Inflammatory macrophage treated with lipopolysaccharide for 4 hours (primary cell): ENCODE measurements at places on chromosomes 16 and 17.
A peak's percentile ranks its signal among the peaks of the same experiment; 100 is the strongest.

GRCh38 chr17:48577946-48578615 is at the start of gene HOXB4:
HOXB4 (minus strand) TSS chr17:48578350; CDS start chr17:48578319, 31 bp downstream.
- DNase-seq, result peak; percentile 63

DNA sequence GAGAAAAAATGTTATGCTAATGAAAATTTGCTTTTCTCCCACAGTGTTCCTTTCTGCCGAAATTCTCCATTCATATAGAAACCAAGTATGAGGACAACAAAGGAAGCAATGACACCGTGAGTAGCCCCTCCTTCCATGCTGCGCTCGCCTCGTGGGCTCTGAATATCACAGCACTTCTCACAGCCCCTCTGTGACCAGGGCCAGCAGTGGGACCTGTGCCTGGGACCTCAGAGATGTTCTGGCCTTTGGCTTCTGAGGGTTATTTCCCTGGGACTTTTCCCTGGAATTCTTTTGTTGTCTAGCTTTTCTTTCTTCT is 139.6 kb upstream of the NOL11 start:
- no peak for DNase-seq

GRCh38 chr17:78475211-78475610 is 96.8 kb downstream of the PGS1 start:
- no peak for DNase-seq

DNA sequence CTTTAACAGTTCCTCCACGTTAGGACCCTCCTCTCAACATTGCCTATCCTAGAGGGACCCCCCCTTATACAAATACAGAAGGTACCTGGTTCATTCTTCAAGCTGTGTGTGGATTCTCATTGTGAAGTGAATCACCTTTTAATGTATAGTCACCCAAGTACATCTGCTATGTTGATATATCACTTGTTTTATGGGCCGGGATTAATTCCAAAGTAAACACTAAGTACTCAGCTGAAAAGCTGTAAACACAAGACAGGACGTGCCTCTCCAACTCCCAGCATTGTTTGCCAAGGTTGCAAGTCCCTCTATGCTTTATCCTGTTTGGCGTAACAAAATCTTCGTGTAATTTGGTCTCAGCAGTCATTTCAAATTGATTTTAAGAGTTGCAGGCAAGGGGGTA is 123.6 kb downstream of the RBFOX1 start:
- DNase-seq, result no peak

GRCh38 chr16:69909760-69910159 is 41.4 kb upstream of the CLEC18A start:
- DNase-seq, result no peak

DNA sequence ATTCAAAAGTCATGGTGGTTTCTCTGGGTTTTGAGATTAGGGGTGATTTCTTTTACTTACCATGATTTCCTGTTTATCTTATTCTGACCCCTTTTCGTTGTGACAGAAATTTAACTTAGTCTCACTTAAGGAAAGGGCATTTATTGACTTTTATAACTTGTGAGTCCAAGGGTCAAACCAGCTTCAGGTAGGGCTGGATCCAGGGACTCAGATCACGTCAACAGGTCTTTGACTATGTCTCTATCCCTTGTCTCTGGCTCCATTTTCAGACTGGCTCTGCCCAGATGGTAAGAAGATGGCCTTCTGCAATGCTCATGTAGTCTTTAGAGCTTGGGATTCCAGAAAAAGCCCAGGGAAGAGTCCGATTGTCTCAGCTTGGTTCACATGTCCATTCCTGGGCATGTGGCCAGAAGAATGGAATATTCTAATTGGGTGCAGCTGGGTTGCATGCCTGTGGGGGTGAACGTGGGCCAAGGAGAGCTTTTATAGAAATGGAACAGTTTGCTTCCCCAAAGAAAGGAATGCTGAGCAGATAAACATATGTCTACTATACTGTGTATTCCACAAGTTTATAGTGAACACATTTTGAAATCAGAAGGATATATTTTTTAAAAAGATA is 13.4 kb downstream of the USP43 start:
- DNase-seq, result no peak

GRCh38 chr17:10117581-10118001 is 80.8 kb downstream of the GAS7 start:
- peak; percentile 44 for DNase-seq

GRCh38 chr17:78925662-78926555 is 722 bp upstream of the TIMP2 start:
- DNase-seq, result peak; percentile 86

DNA sequence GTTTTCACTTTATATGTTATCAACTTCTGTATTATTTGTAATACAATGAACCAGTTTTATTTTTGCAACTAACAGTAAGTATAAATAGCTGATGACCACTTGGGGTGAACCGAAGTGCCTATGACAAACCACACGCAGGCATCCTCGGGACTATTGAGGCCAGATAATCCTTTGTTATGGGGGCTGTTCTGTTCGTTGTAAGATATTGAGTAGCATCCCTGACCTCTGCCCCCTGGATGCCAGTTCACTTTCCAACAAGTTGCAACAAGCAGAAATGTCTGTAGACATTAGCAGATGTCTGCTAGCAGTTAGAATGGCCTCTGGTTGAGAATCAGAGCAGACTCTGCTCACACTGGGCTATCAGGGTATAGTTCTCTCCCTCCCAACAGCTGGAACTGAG is 277.0 kb downstream of the WWOX start:
- DNase-seq, result no peak

- DNase-seq, result no peak
Observed at GRCh38 chr16:64406770-64407181, 715.1 kb downstream of the CDH11 start.

DNA sequence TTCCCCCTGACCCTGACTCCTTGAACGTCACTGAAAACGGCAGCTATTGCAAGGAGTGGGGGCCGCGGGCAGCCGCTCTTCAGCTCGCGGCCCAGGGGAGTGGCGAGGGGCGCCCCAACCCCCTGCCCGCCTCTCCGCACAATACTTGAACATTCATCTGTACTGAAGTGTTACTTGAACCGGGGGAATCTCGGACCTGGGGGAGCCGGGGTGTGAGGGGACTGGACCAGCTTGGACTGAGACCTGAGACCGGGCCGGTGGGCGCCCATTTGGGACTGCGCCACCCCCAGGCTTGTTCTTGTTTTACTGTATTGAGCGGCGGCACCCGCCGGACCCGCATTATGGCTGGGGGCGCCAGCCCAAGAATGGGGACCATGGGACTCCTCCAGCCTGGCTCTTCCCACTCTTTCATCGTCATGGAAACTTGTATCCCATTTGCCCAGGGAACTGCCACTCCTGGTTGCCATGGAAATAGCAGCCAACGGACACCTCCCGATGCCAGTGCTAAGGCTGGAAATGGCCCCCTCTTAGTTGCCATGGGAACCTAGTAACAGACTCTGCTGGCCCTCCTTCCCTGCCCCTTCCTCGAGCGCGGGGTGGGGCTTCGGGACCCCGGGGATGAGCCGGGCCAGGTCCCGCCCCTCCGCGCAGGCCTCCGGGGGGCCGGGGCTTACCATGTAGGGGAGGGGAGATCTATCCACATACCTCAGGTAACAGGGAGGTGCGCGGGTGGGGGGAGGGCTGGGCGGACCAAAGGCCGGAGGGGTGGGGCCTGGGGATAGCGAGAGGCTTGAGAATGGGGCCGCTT is 805 bp upstream of the ORAI3 start:
- DNase-seq, result peak; percentile 63

DNA sequence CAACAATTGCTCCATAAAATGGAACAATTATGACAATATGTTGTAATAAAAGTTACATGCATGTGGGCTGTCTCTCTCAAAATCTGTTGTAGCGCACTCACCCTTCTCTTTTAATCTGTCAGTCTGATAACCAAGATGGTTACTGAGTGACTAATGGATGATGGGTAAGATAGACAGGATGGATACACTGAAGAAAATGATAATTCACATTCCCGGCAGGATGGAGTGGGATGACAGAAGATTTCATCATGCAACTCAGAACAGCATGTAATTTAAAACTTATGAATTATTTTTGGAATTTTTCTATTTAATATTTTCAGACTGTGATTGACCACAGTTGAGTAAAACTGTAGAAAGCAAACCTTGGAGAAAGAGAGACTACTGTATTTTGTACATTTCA is 30.5 kb downstream of the CDH13 start:
- no peak for DNase-seq

GRCh38 chr16:54965464-54965863 is 34.8 kb downstream of the IRX5 start:
- no peak for DNase-seq

- DNase-seq, result no peak
Observed at GRCh38 chr16:61324044-61324443, 712.2 kb downstream of the CDH8 start.

DNA sequence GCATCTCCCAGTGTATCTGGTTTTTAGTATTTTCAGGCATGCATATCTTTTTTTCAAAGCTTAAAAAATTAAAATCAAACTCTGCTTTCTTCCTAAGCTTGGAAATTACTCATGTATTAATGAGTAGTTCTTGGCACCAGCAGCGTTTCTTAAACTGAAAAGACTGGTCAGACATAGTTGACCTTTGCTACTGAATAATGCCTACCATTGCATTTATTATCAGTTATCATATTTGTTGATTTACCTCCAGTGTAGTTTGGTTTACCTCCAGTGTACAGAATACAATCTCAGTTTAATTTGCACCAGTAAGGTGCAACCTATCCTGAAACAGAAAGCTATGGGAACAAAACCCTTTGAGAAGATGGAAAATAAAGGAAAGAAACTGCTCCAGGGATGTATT is 34.5 kb upstream of the EVI2A start:
- no peak for DNase-seq

GRCh38 chr17:4204710-4205173 is 59.0 kb downstream of the ANKFY1 start:
- DNase-seq, result no peak

DNA sequence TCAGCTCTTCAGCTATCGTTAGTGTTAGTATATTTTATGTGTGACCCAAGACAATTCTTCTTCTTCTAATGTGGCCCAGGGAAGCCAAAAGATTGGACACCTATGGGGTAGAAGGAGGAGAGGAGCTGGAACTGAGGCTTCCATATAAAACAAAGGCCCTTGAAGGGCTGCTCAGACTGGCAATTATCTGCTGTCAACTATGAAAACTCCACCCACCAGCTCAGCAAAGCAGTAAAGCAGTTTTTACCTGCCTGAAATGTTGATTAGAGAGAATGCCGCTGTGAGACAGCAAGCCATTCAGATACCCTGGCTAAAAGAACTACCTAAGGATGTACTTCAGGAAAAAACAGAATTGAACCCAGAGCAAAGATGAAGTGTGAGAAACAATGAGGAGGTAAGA is 45.9 kb upstream of the GNAO1 start:
- DNase-seq, result no peak

DNA sequence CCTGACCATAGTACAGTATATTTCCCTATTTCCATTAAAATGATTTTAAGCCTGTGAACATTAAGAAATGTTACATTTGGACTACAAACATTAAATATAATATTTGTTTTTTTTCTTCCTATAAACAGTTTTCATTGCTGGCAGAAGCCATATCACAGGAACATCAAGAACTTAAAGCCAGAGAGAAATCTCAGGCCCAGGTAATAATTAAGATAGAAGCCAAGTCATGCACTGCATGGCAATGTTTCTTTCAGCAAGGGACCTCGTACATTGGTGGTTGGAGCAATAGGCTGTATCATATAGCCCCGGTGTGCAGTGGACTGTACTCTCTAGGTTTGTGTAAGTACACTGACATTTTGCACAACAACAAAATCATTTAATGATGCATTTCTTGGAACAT is 30.1 kb downstream of the CEP95 start:
- no peak for DNase-seq

- DNase-seq, result no peak
Observed at GRCh38 chr17:39678340-39679116, 9.3 kb downstream of the PGAP3 start.

DNA sequence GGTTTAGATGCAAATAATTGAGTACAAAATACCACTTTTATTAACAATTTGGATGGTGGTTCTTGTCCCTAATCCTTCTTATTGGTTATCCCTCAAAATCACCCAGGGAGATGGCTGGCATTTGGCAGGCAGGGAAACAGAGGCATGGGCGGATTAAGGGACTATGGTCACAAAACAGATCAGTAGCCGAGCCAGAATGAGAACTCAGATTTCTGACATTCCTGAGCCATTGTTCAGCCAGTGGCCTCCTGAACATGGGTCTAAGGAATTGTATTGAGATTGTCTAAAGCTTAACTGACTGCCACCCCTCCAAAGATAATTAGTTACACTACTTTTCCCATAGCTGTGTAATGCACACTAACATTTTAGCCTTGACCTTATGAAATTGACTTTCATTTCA is 88.4 kb downstream of the CHD9NB start:
- no peak for DNase-seq

DNA sequence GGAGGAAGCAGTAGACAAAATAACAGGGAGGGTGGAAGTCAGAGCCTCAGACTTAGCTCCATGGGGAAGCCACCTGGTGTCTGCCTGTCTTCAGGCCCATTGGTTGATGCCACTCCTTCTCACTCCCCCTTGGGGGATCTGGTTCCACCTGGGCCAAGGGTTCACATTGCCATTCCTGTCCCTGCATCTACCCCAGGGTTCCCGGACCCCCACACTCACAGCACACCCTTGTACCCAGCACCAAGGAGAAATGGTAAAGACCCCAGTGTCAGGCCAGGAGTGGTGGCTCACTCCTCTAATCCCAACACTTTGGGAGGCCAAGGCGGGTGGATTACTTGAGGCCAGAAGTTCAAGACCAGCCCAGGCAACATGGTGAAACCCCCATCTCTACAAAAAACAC is 1.0 kb upstream of the CA7 start:
- DNase-seq, result no peak

DNA sequence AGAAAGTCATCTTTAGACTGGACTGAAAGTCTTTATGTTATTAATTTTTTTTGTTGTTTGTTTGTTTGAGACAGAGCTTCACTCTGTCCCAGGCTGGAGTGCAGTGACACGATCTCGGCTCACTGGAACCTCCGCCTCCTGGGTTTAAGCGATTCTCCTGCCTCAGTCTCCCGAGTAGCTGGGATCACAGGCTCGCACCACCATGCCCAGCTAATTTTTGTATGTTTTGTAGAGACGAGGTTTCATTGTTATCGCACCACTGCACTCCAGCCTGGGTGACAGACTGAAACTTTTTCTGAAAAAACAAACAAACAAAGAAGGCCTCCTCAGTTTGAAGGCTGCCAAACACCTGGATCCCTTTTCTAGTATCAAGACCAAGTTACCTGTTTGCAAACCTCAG is 4.7 kb downstream of the BEAN1 start:
- no peak for DNase-seq
